ENCODE measurements at places on chromosomes 4 and X.

- DNase-seq, result no peak
Observed at GRCh38 chrX:44494357-44494756, 48.3 kb downstream of the FUNDC1 start.

- no peak for DNase-seq
Observed at GRCh38 chr4:101192244-101192643, 155.1 kb downstream of the PPP3CA start.

- peak; percentile 44 for DNase-seq
Observed at GRCh38 chrX:135396566-135396965, 25.2 kb upstream of the SMIM10L2A start.

GRCh38 chr4:140237616-140238350, 83.8 kb upstream of the MAML3 start:
- DNase-seq, result peak; percentile 90

- no peak for DNase-seq
Observed at GRCh38 chr4:169147191-169147590, 123.6 kb downstream of the SH3RF1 start.

GRCh38 chr4:47278631-47279030, 184.9 kb downstream of the COMMD8 start:
- no peak for DNase-seq

DNA sequence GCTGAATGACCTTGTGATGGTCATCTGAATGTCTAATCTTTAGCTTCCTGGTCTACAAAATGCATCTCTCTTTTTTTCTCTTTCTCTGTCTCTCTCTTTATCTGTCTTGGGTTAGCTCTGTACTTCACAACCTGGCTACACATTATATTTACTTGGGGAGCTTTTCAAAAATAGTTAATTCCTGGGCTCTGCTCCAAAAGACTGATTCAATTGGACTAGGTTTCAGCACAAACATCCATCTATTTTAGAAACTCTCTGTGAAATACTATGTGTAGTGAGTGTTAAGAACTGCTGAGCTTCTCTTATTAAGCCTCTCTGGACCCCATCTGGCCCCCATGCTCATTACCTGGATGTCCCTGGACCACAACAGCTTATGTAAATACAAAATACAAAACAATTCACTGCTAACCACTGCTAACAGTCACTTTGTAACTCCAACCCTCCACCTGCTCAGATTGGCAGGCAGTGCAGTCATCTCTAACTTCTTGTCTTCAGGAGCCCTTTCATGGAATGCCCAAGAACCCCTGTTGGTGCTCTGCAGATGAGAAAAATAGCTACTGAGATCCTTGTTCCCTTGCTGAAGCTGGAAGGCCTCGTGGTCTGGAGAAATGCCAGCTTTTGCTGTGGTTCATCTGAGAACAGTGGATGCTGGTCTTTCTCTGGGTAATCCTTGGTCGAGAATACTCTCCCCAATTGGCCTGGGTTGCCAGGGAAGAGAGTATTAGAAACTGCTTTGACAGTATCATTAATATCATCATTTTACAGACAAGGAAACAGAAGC, 14.8 kb upstream of the BOD1L1 start:
- no peak for DNase-seq

GRCh38 chrX:39953879-39954278, 143.9 kb downstream of the BCOR start:
- no peak for DNase-seq

- DNase-seq, result no peak
Observed at GRCh38 chr4:6341696-6342095, 72.0 kb downstream of the WFS1 start.

DNA sequence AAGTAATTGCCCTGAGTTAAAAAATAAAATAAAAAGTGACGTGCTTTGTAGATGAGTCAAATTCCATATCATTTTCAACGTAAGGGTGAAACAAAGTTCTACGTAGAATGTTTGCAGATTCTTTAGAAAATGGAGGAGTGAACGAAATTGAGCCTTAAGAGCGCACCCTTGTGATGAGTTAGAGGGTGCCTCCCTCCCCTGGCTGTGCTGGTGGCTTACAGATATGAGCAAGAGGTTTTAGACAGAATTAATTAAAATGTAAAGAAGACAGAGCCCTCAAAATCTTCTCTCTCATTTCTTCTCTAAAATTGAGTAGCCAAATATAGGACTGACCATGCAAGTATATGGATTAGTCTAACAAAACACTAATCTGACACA, 30.2 kb upstream of the LGI2 start:
- DNase-seq, result no peak

DNA sequence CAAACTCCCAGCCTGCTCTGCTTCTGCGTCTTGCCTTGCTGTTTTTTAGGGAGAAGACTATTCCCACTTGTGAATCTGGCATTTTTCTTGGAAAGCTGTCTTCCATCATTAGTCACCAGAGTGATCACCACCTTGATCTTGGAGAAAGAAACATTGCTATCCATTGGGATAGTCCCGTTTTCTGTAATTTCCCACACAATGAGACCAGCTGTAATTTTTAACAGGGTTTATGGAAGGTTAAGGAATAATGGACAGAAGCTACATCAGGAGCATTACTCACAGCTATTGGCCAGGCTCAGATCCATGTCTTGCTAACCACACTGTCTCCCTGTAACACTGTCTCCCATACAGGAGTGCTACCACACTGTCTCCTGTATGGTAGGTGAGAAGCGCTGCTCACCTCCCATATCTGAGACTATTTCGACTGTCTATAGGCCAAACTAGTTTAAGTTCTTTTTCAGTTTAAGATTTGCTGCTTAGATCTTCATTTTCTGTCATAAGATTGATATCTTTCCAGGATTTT, 523.0 kb downstream of the SPRY1 start:
- DNase-seq, result no peak

DNA sequence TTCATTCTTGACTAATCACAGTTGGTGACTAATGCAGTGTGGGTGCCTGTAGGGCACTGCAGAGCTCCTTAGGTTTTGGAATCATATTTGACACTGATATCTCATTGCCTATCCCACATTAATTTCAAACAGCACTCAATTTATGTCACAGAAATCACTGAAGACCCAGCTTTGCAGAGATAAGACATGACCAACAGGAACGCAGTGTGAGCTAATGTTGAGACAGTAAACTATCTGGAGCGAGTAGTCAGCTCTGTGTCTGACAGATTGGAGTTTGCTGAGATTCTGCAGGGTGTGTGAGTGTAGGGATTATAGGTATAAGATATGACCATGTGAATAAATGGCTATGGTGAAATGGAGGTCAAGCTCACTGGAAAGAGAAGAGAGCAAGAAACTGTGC, 1586.1 kb upstream of the AGA start:
- DNase-seq, result no peak

DNA sequence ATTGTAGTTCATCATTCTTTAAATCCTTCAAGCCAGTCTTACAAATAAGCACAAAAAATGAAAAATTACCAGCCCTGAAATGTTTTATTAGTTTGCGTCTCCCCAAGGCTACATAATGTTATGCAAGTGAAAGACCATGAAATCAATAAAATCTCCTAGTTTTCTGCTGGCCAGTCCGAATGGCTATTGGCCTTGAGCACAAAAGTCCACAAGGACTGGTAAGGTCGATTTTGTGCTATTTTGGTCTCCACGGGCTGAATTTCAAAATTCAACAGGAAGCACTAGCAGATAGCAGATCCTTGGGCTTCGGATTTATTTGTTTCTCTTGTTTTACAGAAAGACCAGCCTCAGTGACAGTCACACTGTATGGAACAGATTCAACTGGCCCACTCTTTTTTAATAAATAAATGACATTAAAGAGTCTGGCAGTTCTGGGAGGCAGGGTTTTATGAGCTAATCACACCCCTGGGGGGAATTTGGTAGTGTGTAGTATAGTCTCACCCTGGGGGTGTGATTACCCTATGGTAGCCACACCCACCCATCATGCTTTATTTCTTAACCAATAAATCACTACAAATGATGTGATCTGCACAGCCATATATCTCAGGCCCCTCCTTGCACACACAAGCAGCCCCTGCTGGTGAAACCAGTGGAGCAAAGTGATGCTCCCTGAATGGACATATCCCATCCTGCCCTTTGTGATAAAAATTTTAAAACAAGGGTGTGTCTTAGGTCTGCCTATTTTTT, 51.1 kb upstream of the TMEM33 start:
- DNase-seq, result peak; percentile 95

- DNase-seq, result no peak
Observed at GRCh38 chrX:9519546-9520216, 54.8 kb downstream of the TBL1X start.

DNA sequence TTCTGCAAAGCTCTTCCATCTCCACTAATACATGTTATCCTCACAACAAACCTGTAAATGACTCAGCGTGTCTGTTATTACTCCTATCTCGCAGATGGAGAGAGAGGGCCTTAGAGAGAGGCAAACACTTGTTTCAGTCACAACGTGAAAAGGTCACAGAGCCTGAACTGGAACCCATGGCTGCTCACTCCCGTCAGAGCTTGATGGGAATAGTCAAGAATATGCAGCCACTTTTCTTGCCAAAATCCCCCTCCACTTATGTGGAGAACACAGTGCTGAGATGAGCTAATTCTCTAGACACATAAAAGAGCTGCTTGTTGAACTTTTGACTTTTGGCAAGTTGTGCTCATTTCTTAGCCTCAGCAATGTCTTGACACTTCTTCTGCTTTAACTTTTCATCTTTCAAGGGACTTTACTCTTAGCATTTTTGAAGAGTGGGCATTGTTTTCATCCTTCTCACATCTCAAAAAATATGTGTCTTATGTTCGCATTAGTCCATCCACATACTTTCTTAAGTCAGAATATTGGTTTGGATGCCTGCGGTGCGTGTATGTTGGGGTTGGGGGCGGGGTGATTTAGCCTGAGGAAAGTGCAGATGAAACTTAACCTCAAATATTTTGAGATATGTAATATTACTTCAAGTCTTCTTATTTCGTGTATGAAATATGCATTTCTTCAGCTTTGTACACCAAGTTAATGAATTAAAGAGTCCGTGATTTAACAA, 69.2 kb downstream of the SYNPO2 start:
- DNase-seq, result no peak

- peak; percentile 2 for DNase-seq
Observed at GRCh38 chrX:36534900-36535299, 473.3 kb upstream of the FAM47C start.

- peak; percentile 85 for DNase-seq
Observed at GRCh38 chr4:139672215-139672614, 6.6 kb downstream of the MGST2 start.

DNA sequence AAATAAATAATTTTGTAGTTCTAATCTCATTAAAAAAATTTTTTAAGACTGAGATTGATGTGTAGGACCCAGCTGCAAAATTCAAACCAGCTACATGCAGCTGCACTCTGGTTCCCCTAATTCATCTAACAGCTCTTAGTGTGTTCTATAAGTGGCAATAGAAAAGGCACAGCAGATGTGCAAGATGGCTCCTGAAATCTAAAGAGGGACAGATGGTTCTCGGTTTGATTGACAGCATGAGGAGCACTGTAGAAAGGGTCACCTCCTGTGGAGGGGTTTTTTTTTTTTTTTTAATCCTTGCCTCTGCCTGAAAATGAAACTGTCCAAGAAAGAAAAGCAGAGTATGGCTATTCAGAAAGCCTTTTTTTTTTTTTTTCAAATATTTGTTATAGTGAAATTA, 16.9 kb upstream of the OCIAD1 start:
- peak; percentile 97 for DNase-seq

- DNase-seq, result peak; percentile 94
Observed at GRCh38 chr4:58144721-58145120, 1034.5 kb upstream of the IGFBP7 start.

DNA sequence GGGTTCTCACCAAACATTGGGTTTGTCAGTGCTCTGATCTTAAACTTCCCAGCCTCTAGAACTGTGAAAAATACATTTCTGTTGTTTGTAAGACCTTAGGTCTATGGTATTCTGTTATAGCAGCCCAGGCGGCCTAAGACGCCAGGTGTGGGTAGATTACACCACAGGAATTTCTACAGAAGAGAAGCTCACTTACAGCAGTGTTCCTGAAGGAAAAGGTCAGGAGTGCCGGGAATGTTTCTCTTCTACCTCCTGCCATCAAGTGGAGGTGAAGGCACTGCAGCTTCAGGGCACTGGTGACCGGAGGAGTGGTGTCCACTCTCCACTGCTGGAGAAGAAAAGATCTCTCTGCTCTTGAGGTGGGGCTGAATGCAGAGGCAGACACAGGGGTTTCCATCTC, 45.7 kb downstream of the FHDC1 start:
- DNase-seq, result no peak

DNA sequence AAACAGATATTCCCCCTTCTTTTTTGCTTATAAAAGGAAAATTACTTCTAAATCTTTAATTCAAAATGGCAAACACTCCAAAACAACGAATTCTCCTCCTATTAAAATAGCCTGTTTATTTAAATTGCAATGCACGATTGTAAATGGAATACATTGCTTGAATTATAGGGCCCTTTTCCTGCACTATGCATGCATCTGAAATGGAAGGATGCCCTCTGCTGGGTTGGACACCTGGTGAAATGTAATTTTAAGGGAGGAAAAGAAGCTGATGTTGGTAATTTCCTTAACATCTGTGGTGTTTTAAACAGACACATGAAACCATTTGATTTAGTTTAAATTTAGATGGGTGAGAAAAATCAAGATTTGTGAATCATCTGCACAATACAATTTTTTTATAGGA, 72.8 kb downstream of the GRXCR1 start:
- DNase-seq, result peak; percentile 2

- DNase-seq, result no peak
Observed at GRCh38 chrX:150759568-150760416, 66.6 kb downstream of the MTMR1 start.

DNA sequence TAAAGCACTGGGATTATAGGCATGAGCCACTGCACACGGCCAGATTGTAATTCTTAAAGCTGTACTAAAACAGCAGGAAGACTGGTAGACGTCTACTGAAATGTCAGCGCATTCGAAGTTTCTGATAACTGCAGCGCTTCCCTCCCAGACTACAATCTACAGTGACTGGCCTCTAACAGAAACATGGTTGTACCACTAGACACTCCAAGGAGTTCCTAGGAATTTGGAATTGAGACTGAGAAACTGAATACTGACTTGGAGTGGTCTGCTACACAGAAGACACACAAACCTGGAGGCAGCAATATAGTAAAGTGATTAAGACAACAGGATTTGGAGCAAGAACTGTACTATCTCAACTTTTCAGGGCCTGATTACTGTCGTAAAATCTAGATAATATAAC, 937 bp downstream of the HELQ start:
- DNase-seq, result peak; percentile 19

DNA sequence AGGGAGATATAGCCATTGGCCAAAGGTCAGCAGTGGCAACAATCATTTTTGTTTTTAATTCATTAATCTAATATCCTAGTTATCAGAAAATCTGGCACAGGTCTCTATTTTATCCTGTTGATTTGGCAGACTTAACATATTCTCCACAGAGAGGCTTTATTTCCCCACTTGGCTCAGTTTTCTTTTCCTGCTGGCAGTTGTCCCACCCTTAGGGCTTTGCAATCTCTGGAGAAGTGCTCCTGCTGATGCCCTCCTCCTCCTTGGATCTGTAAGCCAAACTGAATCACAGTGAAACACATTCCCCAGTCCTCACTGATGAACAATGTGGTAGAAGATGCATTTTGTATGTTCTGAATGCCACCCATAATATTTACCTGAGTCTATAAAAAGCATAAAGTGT, 889.7 kb downstream of the PDHA2 start:
- DNase-seq, result no peak

GRCh38 chrX:68428431-68428830, 4.9 kb downstream of the OPHN1 start:
- DNase-seq, result no peak

GRCh38 chr4:80195441-80196140, 1.7 kb upstream of the PRDM8 start:
- DNase-seq, result peak; percentile 22

Data from NCI-H82 (cell line).